NAMALWA (cell line): ENCODE measurements at places on chromosomes 3 and 15.
A peak's percentile ranks its signal among the peaks of the same experiment; 100 is the strongest.

GRCh38 chr3:171526869-171527268 lies 66.7 kb upstream of the TNIK start:
- no peak for DNase-seq

GRCh38 chr15:80217327-80217900 lies 34.6 kb downstream of the CTXND1 start:
- DNase-seq: no peak

DNA sequence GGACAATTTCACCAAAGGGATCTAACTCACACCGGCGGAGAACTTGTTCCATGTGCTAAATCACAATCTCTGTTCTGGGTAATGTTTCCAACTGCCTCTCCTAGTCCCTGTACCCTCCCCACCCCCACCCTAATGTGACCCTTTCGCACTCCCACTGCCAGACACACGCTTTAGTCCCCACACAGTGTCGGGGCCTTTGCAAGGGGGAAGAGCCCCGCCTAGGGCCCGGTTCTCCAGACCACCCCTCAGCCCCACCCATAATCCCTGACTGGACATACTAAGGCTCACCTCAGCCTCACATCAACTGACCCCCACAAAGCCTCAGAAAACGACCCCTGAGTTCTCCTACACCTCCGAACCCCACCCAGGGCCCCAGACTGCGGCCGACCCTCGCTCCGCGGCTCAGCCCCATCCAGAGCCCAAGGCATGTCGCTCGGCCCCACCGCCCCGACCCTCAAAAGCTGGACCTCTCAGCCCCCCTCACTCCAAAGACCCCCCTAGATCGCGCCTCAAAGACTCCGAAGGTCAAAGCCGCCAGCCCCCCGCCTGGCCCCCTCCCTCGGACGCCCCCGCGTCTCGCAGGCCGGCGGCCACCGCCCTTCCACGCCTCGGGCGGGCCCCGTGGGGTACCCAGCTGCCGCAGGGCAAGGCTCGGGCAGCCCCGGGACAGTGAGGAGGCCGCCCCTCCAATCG lies 72.0 kb upstream of the MAP4 start:
- no peak for DNase-seq

- no peak for DNase-seq
Measured at GRCh38 chr3:149768704-149769103, 16.4 kb upstream of the COMMD2 start.

DNA sequence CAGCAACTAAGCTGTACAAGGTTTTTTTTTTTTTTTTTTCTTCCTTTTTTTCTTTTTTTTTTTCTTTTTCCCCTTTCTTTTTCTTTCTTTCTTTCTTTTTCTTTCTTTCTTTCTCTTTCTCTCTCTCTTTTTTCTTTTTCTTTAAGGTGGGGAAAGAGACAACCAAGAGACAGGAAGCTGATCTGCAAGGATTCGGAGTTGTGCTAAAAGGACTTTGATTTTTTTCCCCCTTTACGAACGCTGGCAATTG lies 148 bp downstream of the RBMS3 start:
- DNase-seq: peak; percentile 43

GRCh38 chr3:170534227-170534626 lies 51.6 kb downstream of the SLC7A14 start:
- no peak for DNase-seq

GRCh38 chr3:14391033-14391432 lies 11.4 kb upstream of the SLC6A6 start:
- DNase-seq: no peak

- no peak for DNase-seq
Measured at GRCh38 chr3:16288664-16289063, 23.7 kb downstream of the OXNAD1 start.

- no peak for DNase-seq
Measured at GRCh38 chr3:32045091-32045915, 61.1 kb upstream of the GPD1L start.

- no peak for DNase-seq
Measured at GRCh38 chr3:192795021-192795420, 67.7 kb upstream of the FGF12 start.

DNA sequence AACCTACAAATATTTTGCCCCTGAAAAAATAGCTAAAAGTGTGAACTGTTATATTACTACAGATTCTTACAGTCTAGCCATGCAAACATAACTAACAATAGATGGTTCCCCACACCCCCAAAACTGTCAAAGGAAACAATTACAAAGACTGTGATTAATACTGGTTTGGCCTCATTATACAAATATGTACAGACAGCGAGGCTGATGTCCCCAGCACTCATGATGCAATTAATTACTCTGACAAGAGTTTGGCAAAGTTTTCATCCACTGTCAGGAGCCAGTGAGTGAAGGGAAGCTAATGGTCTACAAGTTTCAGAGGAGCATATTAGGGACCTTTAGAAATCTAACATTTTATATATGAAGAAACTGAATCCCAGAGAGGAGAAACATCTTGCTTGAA lies 61.0 kb downstream of the HMG20A start:
- DNase-seq: no peak

GRCh38 chr15:25183581-25184251 lies 228.9 kb downstream of the SNRPN start:
- DNase-seq: no peak

GRCh38 chr3:47781685-47782445 lies at the start of gene SMARCC1:
Gene SMARCC1 (minus strand): TSS chr3:47781893. CDS start chr3:47781797, 96 bp downstream.
- DNase-seq: peak; percentile 93

GRCh38 chr3:62919784-62920465 lies 44.7 kb upstream of the CADPS start:
- no peak for DNase-seq

DNA sequence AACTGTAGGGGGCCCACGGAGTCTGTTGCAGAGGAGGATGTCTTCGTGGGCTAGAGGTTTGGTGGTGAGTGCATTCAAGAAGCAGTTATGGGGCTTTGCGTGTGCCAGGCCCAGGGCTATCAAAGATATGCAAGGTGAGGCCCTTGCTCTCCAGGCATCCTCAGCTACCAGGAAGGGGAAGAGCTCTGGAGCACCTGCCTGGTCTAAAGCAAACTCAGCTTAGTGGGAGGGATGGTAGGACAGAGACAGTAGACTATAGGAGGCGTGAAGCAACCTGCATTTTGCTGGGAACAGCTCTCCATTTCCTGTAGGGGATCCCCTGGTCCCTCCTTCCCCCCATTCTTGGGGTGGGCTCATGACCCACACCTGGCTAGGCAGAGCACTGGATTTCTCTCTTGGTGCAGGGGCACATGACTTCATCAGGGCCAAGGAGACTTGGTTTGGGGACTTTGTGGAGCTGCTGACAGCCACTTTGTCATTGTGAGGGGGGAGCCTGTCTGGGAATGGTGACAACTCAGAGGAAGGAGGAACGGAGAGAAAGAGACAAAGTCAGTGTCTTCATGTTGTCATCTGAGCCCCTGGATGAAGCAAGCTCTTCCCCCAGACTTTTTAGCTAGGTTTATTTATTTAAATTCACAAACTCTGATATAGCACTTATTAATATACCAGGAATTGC lies 8.6 kb upstream of the EEFSEC start:
- DNase-seq: no peak

GRCh38 chr15:56410721-56411120 lies 45.5 kb downstream of the TEX9 start:
- DNase-seq: no peak

DNA sequence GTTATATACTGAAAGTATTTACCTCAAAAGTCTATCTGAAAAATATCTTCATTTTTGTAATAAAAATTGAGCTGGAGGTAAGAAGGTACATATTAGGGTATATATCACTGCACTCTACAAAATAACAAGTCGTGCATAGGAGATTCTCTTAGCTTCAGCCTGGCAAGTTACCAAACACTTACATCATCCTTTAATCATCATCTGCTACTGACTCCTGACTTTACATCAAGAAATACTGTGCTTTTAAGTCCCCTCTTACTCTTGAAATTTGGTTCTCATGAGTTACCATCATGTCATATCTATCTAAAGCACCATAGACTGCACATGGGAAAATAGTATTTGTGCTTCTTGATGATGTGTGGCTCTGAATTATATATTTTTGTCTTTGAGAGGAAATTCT lies 50.8 kb downstream of the LYSMD4 start:
- peak; percentile 54 for DNase-seq
